ENCODE measurements at places on chromosomes 4 and X. TPM values are rescaled to one million over a fixed set of nuclear protein-coding genes. Genes with fewer than 3 reads are reported as not detected.

- no peak for DNase-seq
Measured at GRCh38 chrX:151816934-151817333, 82.4 kb downstream of the CNGA2 start.

GRCh38 chr4:146369446-146369845 lies 152.3 kb downstream of the SLC10A7 start:
- no peak for DNase-seq

DNA sequence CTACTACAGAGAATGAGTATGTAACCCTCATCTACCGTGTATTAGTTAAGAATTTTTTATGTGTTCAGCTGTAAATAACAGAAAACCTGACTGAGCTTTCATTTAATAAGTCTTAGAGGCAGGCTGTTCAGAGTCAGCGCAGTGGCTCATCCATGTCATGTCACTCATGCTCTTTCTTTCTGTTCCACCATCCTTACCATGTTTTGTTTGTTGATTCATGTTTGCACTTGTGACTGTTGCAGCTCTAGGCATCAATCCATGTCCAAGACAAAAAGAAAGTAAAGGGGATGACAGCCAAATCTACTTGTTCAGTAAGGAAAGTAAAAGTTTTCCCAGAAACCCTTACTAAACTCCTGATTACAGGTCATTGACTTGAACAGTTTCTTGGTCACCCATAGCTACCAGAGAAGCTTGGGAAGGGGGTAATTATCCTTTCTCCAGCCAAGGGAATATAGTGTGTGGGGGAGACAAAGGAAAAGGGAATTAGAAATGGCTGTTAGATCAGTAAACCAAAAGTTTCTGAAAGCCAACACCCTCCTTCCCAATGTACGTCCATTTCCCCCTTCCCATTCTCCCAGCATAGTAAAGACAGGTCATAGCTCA lies 9.0 kb downstream of the ART3 start:
- DNase-seq: no peak

GRCh38 chrX:46588263-46588662 lies 14.7 kb downstream of the CHST7 start:
- peak; percentile 22 for DNase-seq

- DNase-seq: no peak
Measured at GRCh38 chrX:133417364-133417763, 2.1 kb upstream of the GPC4 start.

DNA sequence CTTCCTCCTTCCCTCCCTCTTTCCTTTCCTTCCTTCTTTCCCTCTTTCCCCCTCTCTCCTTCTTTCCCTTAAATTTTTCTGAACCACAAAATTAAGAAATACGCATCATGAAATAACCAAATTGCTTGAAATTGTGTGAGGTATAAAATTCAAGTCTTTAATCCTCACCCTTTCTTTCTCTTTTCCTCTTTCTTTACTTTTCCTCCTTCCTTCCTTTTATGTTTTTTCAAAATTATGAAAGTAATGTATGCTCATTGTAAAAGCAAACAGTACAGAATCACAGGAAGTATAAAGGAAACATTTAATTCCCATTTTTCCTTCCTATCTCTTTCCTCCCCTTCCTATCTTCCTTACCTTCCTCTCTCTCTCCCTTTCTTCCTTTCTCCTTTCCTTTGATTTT lies 5.4 kb downstream of the ADGRG4 start:
- no peak for DNase-seq

- DNase-seq: no peak
Measured at GRCh38 chr4:78648640-78649363, 97.2 kb downstream of the ANXA3 start.

- no peak for DNase-seq
Measured at GRCh38 chr4:140637836-140638235, 69.1 kb upstream of the UCP1 start.

DNA sequence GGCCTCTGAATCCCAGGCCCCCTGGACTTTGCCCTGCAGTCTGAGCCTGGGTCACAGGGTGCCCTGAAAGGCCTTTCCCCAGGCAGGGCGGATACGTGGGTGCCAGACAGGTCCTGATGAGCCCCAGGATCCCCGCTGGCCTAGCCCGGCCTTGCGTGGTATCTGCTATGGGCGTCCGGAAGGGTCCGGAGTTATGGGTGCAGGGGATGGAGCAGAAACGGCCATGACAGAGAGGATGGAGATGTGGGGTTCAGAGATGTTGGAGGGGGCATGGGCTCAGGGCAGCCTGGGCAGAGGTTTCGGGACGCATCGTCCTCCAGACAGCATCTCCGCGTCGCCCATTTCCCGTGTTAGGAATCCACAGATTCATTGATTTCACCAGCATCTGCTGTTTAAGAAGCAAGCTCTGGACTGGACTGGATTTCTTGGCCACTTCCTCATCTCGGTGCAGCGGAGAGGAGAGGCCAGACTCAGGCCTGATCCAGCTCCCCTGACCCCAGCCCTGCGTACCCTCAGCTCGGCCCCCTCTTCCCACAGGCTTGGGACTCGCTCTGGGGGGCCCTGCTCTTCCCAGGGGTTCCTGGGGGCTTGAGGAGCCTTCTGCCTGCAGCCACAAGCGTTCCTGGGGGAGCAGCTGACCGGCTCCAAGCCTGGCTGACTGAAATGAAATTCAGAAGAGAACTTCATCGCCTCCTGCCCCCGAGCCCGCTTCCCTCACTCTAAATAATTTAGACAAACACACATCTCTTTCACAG lies 86.9 kb upstream of the ADRA2C start:
- DNase-seq: no peak

GRCh38 chr4:48225368-48226141 lies 44.1 kb downstream of the TEC start:
- no peak for DNase-seq

- DNase-seq: no peak
Measured at GRCh38 chr4:151809716-151810115, 48.9 kb upstream of the GATB start.

DNA sequence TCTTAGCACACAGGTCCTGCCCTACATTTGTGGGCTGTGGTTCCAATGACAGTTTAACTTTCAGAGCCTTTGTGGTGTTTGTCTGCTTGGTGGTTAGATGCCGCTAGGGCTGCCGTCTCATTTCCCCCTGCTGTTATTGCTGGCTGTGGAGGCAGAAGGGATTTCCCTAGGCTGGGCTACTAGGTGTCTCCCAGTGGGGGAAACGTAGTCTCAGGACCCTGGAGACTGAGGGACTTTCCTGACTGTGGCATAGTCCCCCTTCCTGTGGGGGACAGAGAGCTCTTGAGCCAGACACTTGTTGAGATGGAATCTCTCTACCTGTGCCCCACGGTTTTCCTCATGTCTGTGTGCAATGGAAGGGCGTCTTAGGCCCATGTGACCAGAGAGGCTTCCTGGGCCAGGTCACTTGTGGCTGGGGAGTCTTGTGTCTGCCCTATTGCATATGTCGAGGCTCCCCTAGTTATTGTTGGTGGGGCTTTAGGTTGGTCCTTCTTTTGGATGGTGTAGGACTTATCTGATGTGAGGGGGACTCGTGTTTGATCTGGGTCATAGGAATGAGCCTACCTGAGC lies 68.2 kb downstream of the ARHGAP10 start:
- peak; percentile 63 for DNase-seq

- no peak for DNase-seq
Measured at GRCh38 chr4:8768357-8768999, 103.2 kb downstream of the HMX1 start.

GRCh38 chr4:94636004-94636403 lies 121.8 kb upstream of the BMPR1B start:
- DNase-seq: no peak

DNA sequence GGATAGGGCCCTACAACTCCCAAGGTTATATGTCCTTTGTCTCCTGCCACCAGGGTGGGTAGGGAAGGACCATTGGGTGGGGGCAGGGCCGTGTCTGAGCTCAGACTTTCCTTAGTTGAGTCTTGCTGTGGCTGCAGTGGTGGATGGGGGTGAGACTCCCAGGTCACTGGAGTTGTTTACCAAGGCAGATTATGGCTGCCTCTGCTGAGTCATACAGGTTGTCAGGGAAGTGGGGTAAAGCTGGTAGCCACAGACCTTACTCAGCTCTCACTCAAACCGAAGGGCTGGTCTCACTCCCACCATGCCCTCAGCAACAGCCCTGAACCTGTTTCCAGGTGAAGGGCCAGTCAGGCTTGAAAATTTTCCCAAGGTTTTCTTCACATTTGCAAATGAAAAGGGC lies 58.8 kb upstream of the FAAH2 start:
- DNase-seq: no peak

DNA sequence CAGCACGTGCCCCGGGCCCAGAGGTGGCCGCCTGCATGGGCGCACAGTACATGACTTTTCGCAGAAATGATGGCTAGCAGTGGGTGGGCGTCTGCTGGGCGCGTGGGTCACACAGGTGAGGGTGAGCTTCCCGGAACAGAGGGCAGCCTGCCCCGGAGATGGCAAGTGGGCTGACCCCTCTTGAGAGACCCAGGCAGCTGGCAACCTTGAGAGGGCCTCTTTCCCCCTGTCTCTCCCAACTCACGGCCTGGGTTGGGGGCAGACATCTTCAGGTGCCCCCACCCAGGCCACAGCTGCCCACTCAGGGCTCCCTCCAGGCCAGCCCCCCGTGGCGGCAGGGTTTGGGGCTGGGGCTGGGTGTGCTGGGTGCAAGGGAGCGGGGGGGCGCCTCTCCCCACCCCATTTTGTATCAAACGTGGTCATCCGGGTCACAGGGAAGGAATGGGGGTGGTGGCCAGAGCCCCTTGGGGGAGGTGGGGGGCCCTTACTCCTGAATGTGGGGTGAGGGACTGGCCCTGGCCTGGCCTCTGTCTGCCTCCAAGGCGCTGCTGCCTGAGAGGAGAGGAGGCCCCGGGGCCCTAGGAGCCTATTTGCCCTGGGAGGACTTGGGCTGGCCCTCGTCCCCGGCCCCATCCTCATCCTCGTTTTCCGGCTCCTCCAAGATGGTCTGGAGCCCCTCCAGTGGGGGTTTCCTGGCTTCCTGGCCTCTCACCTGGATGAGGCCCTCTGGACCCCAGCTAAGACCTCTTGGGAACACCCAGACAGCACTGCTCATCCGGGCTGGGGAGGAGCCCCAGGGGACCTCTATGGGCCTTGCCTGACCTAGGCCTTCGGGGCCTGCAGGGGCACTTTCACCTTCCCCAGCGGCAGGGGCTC lies 4.6 kb downstream of the PNMA6E start:
- DNase-seq: no peak

DNA sequence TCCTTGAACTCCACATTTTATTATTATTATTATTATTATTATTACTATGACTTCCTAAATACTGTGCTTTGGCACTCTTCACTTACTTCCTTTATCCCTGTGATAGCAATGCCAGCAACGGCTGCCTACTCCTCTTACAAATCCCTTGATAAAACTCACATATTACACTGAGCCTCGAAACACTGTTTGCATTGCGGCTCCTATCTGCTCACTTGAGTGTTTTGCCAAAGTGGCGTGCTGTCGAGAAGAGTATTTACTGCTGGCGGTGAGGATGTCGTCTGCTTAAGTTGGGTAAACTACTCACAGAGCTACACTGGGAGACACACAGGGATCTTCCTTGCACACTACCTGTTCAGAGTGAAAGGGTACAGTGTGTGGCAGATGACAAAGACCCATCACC lies 143.4 kb upstream of the VCX3A start:
- no peak for DNase-seq

GRCh38 chr4:8739820-8740665 lies 131.6 kb downstream of the HMX1 start:
- no peak for DNase-seq

DNA sequence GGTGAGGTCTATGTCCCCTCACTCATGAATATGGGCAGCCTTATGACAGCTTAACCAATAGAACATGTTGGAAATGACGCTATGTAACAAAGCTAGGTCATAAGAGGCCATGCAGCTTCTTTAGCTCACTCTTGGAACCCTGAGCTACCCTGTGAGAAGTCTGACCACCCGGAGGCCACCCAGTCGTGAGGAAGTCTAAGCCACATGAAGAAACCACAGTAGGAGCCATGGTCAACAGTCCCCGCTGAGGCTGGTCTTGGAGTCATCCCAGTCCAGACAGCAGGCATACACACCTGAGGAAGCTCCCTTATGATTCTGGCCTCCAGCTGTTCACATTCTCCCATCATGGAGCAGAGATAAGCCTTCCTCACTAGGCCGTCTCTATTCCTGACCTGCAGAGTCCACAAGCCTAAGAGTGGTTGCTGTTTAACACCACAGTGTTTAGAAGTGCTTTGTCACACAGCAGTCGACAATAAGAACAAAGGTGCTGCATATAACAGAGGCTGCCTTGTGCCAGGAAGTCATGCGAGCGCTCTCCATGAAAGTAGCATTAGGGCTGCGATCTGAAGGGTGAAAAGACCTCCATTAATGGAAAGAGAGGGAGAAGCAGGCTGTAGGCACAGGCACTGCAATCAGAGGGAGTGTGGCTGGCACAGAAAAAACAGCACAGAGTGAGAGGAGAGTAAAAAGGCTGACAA lies 38.2 kb downstream of the TSPAN5 start:
- no peak for DNase-seq

DNA sequence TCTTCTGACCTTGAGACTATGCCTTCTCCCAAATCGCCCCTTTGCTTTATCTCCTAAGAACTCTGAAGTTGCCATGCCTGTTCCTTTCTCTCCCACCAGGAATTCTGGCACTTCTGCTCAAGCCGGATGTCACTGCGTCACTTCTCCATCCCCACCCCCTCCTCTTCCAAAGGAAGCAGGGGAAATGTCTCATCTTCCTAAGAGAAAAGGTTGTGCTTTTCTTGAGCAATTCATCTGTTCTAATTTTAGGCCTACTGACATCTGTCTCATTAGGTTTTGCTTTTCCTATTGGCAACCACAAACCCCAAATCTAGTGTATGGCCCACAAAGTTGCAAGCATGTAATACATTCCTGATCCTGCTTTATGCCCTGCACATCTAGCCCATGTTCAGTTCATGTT lies 163.1 kb upstream of the PLAC1 start:
- no peak for DNase-seq

DNA sequence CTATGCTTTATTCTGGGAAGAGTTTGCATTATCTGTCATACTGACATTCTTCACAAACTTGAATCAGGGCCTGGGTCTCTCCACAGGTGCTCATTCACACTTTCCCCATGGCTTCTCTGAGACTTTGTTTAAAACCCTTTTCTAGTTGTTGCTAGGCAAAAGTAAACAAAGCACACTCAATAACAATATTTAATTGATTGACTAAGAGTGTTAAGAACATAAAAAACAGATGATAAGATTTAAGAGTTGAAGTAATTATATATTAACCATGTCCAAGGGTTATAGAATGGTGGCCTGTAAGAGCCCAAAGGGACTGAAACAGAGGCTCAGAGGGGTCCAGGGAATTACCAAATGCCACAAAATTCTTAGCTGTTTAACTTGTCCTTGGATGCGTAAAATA lies 7.1 kb downstream of the MAOA start:
- no peak for DNase-seq

CFAP99 gene
- not detected for total RNA-seq

MAGEA6 gene
- total RNA-seq: not detected

FGFBP2 gene
- total RNA-seq: 15.8 TPM

SPATA4 gene
- not detected for total RNA-seq

RASL11B gene
- 0.44 TPM for total RNA-seq

FRG2 gene
- total RNA-seq: not detected

BEX5 gene
- total RNA-seq: 5.4 TPM

SLC9A7 gene
- 3.7 TPM for total RNA-seq

ODAPH gene
- 0.47 TPM for total RNA-seq

PHEX gene
- total RNA-seq: 0.18 TPM
